ENCODE measurements at places on chromosomes 7 and 10. TPM values are rescaled to one million over a fixed set of nuclear protein-coding genes. Genes with fewer than 3 reads are reported as not detected.

Gene SOSTDC1
- 0.07 TPM for polyA plus RNA-seq

Gene PKD1L1
- polyA plus RNA-seq = 0.03 TPM

Gene OPN1SW
- not detected for polyA plus RNA-seq

Gene UTF1
- not detected for polyA plus RNA-seq

Gene LAMTOR4
- polyA plus RNA-seq = 268 TPM

Gene DIP2C
- polyA plus RNA-seq = 16.1 TPM

- no peak for DNase-seq
- H3K36me3 ChIP-seq = no peaks in the 10 kb centered on the region
- H3K4me3 ChIP-seq = no peak overlapping the region
- H3K27ac ChIP-seq = no peak overlapping the region
- peaks cover 19% of the 10 kb centered on the region for H3K4me1 ChIP-seq
- no peaks in the 10 kb centered on the region for H3K27me3 ChIP-seq
Observed at GRCh38 chr7:151663382-151664100, 143.8 kb upstream of the RHEB start.

GRCh38 chr7:128427289-128427891 is 17.6 kb upstream of the IMPDH1 start:
- DNase-seq = peak; percentile 58
- H3K27ac ChIP-seq = no peak overlapping the region
- H3K4me1 ChIP-seq = no peaks in the 10 kb centered on the region
- H3K36me3 ChIP-seq = no peaks in the 10 kb centered on the region
- no peak overlapping the region for H3K4me3 ChIP-seq

DNA sequence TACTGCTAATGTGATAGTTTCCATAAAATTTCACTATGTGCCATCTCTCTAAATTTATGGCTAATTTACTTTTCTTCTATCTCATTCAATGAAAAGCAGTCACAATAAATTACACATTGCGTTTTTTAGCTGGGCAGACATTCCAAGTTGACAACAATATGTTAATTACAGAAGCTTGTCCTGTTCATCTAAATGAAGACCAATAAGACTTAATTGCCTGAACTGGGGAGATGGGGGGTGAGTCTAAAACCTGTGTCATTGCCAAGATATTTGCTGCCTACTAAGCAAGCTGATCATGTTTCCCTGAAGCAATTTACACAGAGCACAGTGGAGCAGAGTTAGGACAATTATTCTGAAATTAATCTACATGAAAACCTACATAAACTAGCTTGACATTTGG is 89.3 kb upstream of the ADRB1 start:
- H3K27ac ChIP-seq = no peak overlapping the region
- no peak for DNase-seq
- H3K27me3 ChIP-seq = no peaks in the 10 kb centered on the region
- H3K36me3 ChIP-seq = no peaks in the 10 kb centered on the region
- H3K4me3 ChIP-seq = no peak overlapping the region
- peaks cover 14% of the 10 kb centered on the region for H3K4me1 ChIP-seq

DNA sequence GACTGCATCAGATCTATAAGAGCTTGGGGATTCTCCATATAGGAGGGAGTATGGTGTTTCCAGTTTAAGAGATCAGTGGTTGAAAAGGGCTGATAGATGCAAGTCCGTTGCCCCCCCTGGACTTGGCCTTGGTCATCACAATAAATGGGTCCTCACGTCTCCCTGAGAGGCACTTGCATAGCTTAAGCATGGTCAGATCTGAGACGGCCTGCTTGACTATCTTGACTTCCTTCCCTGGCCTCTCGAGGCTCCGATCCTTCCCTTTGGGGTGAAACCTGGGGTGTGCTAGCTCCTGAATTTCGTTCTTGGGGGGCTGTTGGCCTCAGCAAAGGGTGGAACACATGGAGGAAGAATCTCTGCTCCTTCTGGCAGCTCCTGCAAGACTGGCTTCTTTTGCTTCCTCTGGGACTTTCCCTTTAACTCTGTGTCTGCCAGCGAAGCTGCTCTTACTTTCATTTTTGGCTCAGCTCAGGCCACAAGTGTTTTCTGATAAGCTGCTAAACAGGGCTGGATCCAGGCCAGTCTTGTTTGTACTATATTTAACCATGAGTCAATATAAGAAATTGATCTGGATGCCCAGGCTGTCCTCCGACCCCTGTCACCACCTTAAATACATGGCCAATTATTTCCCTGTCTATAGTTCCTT is 11.2 kb upstream of the ZNF485 start:
- peak; percentile 50 for DNase-seq
- H3K36me3 ChIP-seq = no peaks in the 10 kb centered on the region
- peaks cover 3% of the 10 kb centered on the region for H3K4me1 ChIP-seq
- H3K27ac ChIP-seq = peak overlapping the region; percentile 30

DNA sequence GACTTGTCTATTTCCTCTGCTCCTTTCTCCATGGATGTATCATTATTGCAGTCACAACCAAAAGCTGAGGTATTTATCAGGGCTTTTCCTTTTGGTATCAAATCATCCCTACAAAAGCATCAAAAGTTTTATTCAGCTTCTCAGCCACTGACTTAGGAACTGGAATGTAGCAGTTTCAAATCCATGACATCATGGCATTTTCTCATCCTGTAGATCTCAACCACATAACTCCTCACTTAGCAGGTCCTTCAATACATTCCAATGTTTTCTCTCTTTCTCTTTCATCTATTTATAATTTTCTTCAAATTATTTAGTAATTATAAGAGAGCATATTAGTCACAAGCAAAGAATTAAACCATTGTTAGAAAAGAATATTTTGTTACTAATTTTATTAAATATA is 537.4 kb upstream of the SORCS1 start:
- H3K27ac ChIP-seq = no peak overlapping the region
- no peaks in the 10 kb centered on the region for H3K4me1 ChIP-seq
- DNase-seq = peak; percentile 7

DNA sequence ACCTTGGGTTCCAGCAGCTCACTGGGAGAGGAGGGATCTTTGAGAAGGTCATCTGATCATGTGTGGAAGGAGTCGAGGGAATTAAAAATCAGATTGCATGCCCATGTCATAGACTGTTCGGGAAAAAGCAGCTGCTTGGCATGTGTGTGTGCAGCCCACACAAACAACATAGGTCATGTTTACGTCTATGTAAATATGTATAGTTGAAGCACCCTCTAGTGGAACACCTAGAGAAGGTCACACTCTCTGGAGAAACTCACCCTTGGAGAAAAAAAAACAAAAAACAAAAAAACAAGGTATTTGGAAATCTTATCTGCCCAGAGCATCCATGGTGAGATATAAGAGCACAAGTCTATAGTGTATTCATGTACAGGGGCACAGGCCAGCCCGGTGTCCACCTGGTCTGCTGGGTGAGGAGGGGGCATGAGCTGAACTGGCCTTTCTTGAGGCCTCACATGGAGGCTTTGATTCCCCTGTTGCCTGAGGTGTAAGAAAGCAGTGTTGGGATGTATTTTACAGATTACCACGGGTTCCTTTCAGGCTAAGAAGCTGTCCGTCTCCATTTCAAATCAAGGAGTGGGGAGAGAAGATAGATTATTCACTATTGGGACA is 98.0 kb downstream of the NPY start:
- DNase-seq = no peak
- no peak overlapping the region for H3K27ac ChIP-seq
- no peaks in the 10 kb centered on the region for H3K4me1 ChIP-seq
- no peaks in the 10 kb centered on the region for H3K27me3 ChIP-seq
- H3K36me3 ChIP-seq = no peaks in the 10 kb centered on the region

DNA sequence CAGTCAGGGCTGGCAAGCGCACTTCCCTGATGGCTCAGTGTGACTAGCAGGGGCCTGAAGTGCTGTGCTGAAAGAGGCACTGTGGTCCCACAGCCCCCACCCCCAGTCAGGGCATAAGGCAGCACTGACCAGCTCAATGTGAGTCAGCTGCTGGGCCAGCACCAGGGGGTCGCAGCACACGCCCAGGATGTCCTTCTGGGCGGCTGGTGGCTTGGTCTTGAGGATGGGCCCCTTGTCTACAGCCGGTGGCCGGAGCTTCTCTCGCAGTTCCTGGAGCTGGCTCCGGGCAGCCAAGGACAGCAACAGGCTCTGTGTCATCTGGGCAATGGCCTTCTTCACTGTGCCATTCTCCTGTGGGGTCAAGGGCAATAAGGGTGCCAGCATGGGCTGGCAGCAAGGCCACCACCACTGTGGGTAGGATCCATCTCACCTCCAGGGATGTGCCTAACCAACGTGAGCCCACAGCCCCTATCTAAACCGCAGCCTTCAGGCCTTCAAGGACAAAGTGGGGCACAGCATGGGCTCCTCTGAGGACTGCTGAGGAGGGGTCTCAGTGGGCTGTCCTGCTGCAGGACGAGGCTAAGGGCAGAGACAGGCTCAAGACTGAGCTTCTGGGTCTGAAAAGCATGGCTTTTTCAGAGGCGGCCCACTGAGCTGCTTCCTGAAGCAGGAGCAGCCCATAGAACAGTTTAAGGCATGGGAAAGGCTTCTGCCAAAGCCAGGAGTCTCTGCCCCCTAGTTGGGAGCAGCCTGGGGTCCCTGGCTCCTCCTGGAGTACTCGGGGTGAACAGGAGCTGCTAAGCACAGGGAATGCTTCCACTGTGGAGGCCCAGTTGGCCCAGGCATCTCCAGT is 62.5 kb downstream of the CSGALNACT2 start:
- no peaks in the 10 kb centered on the region for H3K36me3 ChIP-seq
- no peak for DNase-seq
- H3K27me3 ChIP-seq = no peaks in the 10 kb centered on the region
- no peak overlapping the region for H3K27ac ChIP-seq
- H3K4me1 ChIP-seq = no peaks in the 10 kb centered on the region

DNA sequence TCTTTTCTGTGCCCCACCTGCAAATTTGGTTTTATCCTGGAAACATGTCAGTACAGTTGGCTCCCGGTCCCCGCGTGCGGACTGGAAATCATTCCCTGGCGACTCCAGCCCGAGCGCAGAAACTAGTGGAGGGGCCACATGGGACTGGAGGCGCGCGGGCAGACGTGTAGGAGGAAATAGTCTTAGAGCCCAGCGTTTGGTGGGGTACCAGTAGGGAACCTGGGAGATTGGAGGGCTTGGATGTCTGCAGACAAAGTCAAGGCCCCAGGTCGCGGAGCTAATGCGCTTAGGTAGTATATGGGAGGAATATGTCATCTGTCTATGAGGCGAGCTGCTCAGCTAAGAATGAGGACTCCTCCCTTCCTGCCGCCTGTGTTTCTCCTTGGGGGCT is 1.3 kb downstream of the GALNT17 start:
- no peaks in the 10 kb centered on the region for H3K4me1 ChIP-seq
- H3K4me3 ChIP-seq = no peak overlapping the region
- no peaks in the 10 kb centered on the region for H3K36me3 ChIP-seq

GRCh38 chr7:142488036-142488633 is 230.3 kb upstream of the PRSS58 start:
- peaks cover 2% of the 10 kb centered on the region for H3K27me3 ChIP-seq
- H3K27ac ChIP-seq = no peak overlapping the region
- H3K4me1 ChIP-seq = no peaks in the 10 kb centered on the region
- no peak for DNase-seq
- no peak overlapping the region for H3K4me3 ChIP-seq

DNA sequence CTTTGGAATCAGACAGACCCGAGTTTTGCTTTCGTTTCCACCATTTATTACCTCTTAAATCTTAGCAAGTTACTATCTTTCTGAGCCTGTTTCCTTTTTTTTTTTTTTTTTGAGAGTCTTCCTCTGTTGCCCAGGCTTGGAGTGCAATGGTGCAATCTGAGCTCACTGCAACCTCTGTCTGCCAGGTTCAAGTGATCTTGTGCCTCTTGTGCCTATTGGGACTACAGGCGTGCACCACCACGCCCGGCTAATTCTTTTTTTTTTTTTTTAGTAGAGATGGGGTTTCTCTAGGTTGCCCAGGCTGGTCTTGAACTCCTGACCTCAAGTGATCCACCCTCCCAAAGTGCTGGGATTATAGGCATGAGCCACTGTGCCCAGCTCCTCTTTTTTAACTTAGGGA is 79.5 kb upstream of the LRRC17 start:
- no peak overlapping the region for H3K27ac ChIP-seq
- H3K27me3 ChIP-seq = no peaks in the 10 kb centered on the region
- peaks cover 20% of the 10 kb centered on the region for H3K4me1 ChIP-seq

GRCh38 chr10:120423431-120424197 is 33.4 kb upstream of the PLPP4 start:
- H3K36me3 ChIP-seq = no peaks in the 10 kb centered on the region
- no peaks in the 10 kb centered on the region for H3K4me1 ChIP-seq
- H3K27ac ChIP-seq = no peak overlapping the region
- H3K27me3 ChIP-seq = no peaks in the 10 kb centered on the region

DNA sequence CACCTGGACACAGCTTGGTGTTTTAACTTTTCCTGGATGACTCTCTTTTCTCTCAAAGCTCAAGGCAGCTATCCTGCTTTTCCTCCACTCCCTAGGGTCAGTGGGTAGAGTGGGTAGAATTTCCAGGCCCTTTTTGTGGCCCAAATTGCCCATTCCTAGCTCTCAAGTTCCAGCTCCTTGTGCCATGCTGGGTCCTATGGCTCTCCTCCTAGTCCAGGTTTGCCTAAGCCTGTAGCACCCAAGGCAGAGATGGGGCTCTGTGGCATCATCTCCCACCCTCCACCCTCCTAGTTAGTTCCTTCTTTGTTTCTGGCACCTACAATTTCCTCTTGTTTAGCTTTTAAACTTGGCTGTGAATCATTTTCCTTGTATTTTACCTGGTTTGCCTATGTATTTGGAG is 9.7 kb downstream of the CPA4 start:
- H3K27me3 ChIP-seq = no peaks in the 10 kb centered on the region
- H3K4me3 ChIP-seq = no peak overlapping the region
- no peak overlapping the region for H3K27ac ChIP-seq
- no peak for DNase-seq
- H3K4me1 ChIP-seq = peaks cover 2% of the 10 kb centered on the region
- H3K36me3 ChIP-seq = peaks cover 2% of the 10 kb centered on the region

- no peak overlapping the region for H3K27ac ChIP-seq
- H3K36me3 ChIP-seq = no peaks in the 10 kb centered on the region
- H3K4me1 ChIP-seq = 0 out of 2 replicates have a peak, but pooled peaks cover 2% of the 10 kb centered on the region
- no peak for DNase-seq
Observed at GRCh38 chr7:96648784-96649183, 60.9 kb downstream of the SEM1 start.

GRCh38 chr7:29921404-29922010 is 68.1 kb downstream of the SCRN1 start:
- peaks cover 42% of the 10 kb centered on the region for H3K36me3 ChIP-seq
- no peaks in the 10 kb centered on the region for H3K4me1 ChIP-seq
- H3K27me3 ChIP-seq = no peaks in the 10 kb centered on the region
- no peak overlapping the region for H3K27ac ChIP-seq
- peak; percentile 57 for DNase-seq
- H3K4me3 ChIP-seq = no peak overlapping the region

DNA sequence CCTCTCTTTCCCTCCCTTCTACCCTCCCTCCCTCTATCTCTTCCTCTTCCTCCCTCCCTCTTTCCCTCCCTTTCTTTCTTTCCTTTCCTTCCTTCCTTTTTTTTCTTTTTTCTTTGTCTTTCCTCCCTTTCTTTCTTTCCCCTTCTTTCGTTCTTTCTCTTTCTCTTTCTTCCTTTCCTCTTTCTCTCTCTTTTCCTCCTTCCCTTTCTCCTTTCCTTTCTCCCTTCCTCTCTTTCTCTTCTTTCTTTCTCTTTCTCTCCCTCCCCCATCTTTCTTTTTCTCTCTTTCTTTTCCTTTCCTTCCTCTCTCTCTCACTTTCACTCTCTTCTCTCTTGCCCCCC is 7.4 kb downstream of the CLDN3 start:
- peaks cover 4% of the 10 kb centered on the region for H3K27me3 ChIP-seq
- no peaks in the 10 kb centered on the region for H3K36me3 ChIP-seq
- DNase-seq = no peak
- no peak overlapping the region for H3K27ac ChIP-seq

All from IMR-90 (cell line).